ENCODE measurements at places on chromosomes 12 and 14.

DNA sequence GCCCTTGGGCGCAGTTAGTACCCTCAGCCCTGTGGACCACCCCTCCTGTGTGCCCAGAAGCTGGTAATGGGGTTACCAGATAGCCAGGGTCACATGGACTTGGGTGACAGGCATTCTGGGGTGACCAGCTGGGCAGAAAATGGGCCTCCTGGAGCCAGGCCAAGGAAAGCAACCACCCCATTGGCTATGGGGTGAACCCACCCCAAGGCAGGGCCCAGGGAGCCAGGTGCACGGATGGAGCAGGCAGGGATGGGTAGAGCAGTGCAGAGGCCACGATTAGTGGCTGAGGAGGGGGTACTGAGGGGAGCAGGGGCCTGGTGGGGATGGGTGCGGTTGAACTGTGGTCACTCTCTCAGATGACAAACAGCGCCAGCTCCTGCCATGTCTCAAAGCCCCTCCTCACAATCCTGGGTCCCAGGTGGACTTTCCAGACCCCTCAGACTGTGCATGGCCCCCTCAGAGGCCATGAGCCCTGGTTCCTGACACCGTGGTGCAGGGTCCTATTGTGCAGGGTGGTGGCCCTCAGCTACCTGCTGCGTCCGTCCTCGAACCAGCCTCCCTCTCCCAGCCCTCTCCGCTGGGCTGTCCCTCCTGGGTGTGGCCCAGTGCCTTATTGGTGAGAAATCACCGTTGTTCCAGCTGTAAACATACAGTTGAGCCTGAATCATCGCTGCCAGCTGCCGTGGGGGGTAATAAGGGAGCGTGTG, 23.4 kb upstream of the BEGAIN start:
- no peak for DNase-seq

DNA sequence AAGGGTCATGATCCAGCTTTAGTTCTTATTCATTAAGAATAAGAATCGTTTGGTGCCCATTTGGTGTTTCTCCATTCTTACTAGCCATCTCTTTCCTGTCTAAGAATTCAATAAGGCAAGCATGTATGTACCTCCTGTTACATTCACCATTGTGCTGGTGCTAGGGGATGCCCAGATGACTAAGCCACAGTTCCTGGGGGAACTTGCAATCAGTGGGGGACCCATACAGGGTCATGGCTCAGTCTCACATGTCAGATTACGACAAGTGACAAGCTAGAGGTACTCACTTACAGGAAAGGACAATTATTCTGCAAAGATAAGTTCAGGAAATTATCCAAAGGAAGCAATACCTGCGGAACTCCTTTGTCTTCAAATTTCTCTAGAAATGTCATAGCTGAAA, 125.4 kb downstream of the STXBP6 start:
- DNase-seq, result no peak

DNA sequence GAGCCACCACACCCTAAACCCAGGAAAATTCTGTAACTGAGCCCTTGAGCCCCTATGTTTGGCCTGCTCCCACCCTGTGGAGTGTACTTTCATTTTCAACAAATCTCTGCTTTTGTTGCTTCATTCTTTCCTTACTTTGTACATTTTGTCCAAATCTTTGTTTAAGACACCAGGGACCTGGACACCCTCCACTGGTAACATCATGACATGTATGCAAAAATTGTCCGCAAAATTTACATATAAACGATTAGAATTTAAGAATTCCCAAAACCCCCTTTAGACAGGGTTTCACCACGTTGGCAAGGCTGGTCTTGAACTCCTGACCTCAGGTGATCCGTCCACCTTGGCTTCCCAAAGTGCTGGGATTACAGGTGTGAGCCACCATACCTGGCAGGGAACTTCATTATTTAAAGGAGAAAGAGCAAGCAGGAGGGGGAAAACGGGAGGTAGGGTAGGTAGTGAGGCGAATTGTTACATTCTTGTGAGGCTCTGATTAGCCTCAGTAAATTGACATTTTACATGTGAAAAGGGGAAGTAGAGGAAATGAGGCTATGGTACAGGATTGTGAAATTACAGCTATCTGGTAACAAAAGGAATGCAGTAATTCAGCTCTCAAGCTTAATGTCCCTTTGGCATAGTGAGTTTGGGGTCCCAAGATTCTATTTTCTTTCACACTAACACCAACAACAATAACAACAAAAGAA, 27.6 kb downstream of the TUBA1A start:
- no peak for DNase-seq

DNA sequence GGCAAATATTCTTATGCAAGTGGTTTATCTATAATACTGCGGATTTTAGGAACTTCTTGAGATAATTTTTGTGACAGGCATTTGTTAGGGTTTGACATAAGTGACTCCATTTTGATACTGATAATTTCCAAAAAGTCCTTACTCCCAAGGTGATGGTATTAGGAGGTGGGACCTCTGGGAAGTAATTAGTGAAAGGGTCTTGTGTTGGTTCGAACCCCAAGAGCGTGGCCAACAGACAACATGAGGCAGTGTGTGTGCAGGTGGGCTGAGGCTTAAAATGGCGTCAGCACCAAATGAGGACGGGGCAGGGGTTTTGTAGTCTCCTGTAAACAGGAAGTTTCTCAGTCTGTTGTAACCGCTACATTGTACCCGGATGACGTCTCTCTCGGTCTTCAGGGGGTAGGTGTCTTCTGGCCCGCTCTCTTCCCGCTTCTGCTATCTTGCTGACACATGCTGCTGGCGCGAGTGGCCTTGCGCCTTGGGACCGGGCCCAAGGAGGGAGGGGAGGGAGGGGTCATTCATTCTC, 1.7 kb upstream of the C12orf43 start:
- no peak for DNase-seq

DNA sequence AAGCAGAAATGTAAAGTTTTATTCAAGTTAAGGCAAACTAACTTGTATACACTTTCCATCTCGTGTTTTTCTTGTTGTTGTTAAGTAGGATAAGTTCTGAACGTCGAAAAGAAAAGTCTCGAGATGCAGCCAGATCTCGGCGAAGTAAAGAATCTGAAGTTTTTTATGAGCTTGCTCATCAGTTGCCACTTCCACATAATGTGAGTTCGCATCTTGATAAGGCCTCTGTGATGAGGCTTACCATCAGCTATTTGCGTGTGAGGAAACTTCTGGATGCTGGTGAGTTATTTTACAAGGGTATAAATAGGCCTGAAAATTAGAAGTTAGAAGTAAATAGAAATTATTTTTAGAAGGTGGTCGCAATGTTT, 25.0 kb downstream of the HIF1A start:
- DNase-seq, result no peak

- DNase-seq, result no peak
These were observed 1284.3 kb upstream of the TMEM132C start for GRCh38 chr12:126982707-126983106.

- DNase-seq, result no peak
These were observed 177.0 kb downstream of the ALX1 start for GRCh38 chr12:85457016-85457415.

DNA sequence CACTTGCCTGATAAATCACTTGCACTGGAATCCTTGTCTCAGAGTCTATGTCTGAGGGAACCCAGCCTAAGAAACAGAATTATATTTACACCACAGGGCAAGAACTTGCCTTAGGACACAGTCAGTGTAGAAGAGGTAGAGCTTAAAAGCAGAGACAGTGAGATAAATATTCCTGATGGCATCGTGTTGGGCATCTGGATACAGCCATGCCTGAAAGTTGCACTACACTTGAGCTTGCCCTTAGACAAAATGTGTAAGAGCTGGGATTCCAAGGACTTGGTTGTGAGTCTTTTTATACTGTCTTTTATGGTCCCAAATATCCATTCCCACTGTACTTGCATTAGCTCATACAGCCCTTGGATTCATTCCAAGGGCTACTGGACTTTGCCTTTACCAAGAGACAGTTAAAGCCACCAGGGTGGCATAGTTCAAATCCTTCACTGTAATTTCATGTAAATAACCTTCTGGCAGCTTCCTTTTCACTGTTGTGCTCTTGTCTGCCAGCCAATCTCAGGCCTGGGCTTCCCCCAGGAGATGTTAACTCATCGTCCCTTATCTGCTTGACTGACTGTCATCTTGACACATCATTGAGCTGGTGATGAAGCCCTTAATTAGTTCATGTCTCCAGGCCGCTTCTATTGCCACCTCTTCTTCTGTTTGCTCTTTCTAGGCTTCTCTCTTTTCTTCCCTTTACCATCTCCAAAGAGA, 577.9 kb upstream of the TBX3 start:
- DNase-seq, result no peak

DNA sequence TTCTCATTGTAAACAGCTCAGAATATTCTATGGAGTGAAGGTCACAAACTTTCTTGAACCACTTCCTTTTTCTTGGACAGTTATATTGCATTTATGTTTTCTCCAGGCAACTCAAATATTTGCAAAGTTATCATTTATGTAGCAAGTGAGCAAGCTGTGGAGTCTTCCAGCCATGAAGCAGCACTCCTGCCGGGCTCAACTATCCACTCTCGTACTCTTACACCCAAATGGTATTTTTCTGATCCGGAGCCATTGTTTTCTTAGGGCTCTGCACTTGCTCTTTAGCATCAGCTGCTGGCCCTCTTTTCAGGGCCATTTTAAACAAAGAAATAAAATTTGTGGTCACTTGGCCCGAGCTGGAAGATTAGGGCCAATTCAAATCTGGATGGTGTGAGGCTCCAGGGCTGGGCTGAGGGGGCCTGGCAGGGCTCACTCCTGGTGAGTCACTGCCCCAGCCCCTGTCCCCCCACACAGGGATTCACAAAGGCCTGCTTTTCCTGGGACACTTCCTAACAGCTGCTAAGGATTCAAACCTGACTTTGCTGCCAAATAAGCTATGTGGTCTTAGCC, 19.7 kb downstream of the SYNE3 start:
- peak; percentile 53 for DNase-seq

- peak; percentile 36 for DNase-seq
These were observed 10.8 kb downstream of the MTERF2 start for GRCh38 chr12:106975993-106976658.

DNA sequence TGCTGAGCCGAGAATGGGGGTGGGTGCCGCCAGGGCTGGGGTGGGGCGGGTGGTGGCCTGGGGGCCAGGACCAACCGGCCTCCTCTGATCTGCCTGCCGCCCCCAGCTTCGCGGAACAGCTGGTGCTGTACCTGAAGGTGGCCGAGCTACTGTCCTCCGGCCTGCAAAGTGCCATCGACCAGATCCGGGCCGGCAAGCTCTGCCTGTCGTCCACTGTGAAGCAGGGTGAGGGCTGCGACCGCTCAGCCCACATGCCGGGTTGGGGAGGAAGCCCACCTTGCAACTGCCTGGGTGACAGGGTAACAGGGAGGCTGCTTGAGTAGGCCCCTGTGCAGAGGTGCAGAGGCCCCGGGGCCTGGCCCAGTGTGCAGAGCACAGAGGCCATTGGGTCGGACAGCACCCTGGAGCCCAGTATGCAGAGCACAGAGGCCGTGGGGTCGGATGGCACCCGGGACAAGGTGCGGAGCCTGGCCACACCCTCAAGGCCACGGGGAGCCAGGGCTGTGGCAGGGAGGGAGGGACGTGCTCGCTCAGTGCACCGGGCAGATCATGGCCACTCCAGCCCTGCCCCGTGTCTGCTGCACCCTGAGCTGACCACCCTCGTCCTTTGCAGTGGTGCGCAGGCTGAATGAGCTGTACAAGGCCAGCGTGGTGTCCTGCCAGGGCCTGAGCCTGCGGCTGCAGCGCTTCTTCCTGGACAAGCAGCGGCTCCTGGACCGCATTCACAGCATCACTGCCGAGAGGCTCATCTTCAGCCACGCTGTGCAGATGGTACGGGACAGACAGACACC, 9.5 kb upstream of the PUS1 start:
- DNase-seq, result no peak

DNA sequence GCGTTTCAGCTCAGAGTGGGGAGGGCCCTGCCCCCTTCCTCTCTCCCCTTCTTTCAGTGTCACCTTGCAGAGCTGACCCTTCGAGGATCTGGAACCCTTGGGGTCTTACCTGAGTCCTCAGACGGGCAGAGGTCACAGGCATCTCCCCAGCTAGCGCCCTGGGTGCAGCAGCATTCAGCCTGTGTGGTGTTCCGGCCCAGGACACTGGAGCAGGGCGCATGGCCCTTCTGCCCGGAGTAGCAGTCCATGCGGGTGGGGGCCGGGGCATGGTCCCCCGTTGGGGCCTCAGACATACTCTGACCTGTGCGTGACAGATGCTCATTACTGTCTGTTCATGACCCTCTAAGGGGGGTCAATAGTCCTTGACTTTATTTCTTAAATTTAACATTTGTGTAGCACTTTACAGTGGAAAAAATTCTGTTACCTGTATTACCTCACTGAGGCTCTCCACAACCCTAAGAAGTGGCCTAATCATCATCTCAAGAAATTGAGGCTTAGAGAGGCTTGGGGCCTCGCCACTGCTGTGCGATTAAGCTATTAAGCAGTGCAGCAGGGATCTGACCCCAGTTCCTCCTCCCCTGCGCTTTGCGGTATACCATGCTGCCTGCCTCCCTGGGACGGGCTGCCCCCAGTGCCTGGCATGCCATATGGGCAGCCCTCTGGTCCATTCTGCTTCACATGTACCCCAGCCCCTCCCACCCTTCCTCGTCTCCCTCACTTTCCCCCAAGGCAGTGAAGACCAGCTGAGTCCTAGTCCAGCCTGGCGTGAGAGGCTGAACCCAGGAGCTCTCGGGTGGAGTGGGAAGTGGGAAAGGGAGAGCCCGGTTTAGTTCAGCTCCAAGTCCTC, 11.5 kb downstream of the ISCA2 start:
- DNase-seq, result no peak

GRCh38 chr14:101590616-101591015, 29.3 kb downstream of the DIO3 start:
- DNase-seq, result no peak

- no peak for DNase-seq
These were observed 29.1 kb upstream of the APOF start for GRCh38 chr12:56391721-56392120.

GRCh38 chr14:103721334-103722120, 5.9 kb downstream of the ZFYVE21 start:
- peak; percentile 46 for DNase-seq

- DNase-seq, result no peak
These were observed 60.5 kb downstream of the AMN start for GRCh38 chr14:102982852-102983470.

- peak; percentile 72 for DNase-seq
These were observed 75.4 kb downstream of the SNAPC1 start for GRCh38 chr14:61837336-61838229.

DNA sequence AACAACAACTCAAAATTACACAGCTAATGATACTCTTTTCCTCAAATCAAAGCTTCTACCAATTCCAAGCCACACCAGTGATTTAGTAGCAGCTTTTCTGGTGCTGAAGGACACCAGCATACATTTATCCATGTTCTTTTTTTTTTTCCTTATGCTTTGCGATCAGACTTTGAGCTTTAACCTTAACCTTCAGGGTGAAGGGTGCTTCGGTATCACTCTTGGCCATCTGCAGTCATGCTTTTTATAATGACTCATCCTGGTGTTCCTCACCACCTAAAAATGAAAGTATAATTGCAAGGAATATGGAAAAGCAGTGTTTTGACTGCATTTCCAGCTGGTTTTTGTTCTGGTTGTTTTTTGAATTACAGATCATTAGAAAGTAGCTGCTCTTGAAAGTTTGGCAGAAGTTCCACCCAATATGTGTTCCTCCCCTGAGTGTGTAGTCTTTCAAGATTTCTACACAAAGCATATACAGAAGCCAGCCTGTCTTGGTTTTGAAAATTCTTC, 1.3 kb upstream of the SLC41A2 start:
- DNase-seq, result peak; percentile 53
